Astrocyte (in vitro differentiated cells and primary cell): ENCODE measurements at places on chromosomes 3 and 15.

GRCh38 chr3:65811086-65811761 lies 227.5 kb downstream of the MAGI1 start:
- DNase-seq: peak; percentile 72

GRCh38 chr3:8503461-8503860 lies 1.8 kb downstream of the LMCD1 start:
- DNase-seq: no peak

GRCh38 chr3:42904076-42904475 lies 1.9 kb upstream of the ZNF662 start:
- DNase-seq: no peak

DNA sequence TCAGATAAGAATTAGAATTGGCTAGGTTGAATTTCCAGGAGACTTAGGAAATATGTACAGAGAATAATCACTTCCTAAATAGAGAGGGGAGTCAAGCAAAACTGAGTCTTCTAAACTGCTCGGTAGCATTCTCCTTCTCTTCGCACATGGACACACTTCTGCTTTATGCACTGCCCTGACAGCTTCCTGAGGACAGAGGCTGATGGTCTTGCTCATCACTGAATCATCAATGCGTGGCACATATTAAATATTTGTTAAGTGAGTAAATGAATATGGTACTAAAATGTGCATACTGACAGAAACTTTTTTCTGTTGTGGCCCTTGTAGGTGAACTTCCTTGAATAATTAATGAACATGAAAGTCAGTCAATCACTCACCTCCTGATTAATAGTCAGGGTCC lies 315.5 kb downstream of the FHIT start:
- DNase-seq: peak; percentile 80

DNA sequence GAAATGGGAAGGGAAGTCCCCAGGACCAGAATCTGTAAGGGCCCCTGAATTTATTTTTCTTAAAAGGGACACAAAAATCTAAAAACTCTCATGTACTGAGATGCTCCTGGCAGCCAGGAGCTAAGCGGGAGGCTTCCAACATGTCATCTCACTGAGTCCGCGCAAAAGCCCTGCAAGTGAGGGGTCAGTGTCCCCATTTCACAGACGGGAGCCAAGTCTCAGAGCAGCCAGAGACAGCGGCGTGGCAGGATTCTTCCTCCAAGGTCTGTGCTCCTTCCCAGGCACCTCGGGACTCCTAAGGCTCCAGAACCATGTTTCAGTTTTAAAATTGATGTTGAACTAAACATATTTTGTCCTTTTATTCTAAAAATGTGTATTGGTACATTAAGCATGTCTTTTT lies 114.8 kb downstream of the ADCY5 start:
- no peak for DNase-seq

GRCh38 chr15:40511093-40511471 lies 40.3 kb downstream of the CHST14 start:
- no peak for DNase-seq
